ENCODE measurements at places on chromosomes 6 and 20.

- DNase-seq = no peak
Observed at GRCh38 chr6:80235647-80236046, 129.2 kb downstream of the BCKDHB start.

DNA sequence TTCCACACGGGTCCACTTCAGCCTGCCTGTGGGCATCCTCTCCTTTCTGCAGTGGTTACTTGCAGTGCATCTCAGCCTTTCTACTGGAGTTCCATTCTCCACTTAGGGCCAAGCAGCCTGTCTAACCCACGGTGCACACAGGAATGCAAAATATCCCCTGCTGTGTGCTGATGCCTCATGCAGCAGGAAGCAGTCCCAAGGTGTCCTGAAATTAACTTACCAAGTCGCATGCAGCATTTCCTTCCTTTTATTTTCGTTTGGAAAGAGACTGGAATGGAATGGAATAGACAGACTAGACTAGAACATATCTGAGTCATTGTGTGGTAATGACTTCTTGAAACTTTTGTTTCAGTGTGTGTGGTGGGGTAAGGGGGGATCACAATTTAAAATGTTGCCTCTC, 25.9 kb upstream of the FOXQ1 start:
- DNase-seq = no peak

GRCh38 chr6:75234126-75234865, 9.3 kb downstream of the COX7A2 start:
- no peak for DNase-seq

- DNase-seq = no peak
Observed at GRCh38 chr6:39801456-39802251, 9.5 kb downstream of the DAAM2 start.

DNA sequence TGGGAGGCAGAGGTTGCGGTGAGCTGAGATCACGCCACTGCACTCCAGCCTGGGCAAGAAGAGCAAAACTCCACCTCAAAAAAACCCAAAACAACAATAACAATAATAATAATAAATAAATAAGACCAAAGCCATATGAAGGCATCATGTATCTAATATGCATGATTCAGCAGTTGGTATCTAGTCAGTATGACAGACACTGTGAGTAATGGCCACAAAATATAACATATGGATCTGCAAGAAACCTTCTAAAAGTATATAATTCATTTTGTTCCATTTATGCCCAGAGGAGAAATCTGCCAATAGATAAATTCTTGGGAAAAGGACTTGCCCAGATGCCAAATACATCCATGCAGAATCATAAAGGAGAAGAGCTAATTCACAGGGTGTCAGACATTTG, 252.3 kb downstream of the BTBD9 start:
- DNase-seq = no peak

DNA sequence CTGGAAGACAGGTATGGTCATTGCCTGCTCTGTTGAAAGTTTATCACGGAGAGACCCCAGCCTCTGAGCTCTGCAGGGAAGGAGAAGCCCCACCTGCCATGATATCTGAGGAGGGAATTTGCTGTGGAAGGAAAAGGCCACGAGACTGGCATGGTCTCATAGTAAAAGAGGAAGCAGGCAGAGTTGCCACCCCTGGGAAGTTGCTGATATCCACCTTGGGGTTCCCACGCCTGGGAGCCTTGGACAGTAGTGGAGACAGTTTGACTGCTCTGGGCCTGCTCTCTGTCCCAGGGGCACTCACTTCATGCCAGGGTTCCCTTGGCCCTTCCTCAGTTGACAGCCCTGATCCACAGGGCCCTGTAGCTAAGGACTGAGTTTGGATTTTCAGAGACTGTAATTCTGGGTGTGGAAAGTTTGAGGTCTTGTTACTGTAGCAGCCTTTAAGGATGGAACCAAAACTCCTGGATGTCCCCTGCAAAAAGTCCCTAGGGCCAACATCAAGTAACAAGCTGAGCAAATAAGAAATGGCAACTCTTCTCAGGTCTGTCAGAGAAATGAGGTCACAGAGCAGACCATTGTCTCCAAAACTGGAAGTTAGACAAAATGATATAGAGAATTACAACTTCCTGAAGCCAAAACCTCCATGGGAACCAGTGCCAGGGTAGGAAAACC, 6.9 kb upstream of the SIRPB1 start:
- DNase-seq = no peak

DNA sequence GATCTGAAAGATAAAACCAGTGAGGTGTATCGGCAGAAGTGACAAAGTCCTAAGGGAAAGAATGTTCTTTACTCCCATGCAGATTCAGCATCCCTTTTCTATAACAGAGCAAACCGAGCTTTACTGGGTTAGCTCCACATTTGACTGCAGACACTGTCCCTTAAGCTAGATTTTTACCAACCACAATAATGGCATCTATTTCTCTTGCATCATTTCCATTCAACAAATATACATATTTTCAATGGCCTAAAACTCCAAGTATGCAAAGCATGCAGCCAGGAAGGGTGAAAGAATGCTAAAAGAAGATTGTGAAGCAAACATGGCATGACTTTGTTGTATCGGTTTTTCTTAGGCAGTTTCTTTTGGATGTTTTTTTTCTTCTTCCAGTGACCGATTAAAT, 255.4 kb downstream of the OGFRL1 start:
- DNase-seq = no peak

GRCh38 chr20:16063881-16064280, 509.4 kb downstream of the KIF16B start:
- no peak for DNase-seq

GRCh38 chr6:38975621-38976049, 72.9 kb upstream of the GLP1R start:
- DNase-seq = no peak

DNA sequence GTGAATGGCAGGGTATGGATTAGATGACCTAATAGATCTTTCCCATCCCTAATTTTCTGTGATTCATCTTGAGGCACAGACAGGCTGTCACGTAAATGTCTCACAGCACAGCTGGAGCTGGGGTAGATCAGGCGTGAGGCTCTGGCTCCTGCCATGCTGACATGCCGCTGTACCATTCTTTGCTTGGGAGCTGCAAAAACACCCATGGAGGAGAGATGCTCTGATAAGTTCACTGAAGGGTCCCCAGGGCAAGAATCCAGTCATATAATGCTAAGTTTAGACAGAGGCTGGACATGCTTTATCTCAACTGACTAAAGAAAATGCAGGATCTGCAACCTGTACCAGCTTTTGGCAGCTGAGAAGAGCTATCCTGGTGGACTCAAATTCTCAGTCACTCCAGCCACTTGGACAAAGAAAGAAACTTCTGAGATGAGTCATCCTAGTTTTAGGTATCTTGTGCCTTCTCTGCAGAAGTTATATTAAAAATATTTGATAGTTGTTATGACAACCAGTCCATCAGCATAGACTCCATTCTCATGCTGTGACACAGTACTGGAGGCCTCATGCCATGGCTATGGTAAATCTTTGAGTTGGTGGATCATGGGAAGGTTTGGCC, 185.1 kb upstream of the RAB32 start:
- DNase-seq = no peak

DNA sequence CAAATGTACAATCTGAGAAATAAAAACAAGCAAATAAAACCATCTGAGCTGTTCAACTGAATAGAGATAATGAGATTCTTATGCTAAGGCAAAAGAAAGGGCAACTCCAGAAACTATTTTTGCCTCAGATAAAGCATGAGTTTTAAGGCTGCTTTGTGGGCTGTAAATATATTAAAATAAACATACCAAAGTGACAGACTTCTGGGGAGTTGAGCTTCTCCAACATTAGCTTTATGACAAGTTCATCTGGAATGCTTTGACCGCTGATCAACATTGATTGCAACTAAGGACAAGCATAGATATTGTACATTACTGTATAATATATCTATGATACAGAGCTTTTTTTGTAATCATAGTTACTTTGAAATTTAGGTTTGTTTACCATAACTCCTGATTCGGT, 19.3 kb downstream of the AK9 start:
- DNase-seq = no peak

DNA sequence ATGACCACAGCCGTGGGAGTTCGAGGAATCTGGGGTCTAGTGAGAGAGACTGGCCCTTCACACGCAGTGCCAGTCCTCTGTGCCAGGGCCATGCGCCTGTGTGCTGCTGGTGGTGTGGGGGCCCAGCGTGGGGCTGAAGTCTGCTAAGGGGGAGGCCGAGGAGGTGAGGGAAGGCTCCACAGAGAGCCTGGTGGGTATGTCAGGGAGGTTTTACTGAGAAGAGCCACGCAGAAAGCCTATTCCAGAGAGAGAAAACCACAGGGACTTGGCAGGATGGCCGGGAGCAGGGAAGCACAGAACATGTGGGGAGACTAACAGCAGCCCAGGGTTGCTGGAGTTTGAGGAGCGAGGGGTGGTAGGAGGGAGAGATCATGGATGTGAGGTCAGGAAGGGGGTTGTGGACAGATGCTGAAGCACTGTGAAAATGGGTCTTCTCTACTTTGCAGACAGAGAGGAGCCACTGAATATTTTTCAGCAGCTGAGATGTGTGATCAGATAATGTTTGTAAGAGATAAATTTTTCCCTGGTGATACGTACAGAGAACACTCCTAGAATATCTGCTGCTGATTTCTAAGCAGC, 35.3 kb downstream of the DUSP22 start:
- no peak for DNase-seq

DNA sequence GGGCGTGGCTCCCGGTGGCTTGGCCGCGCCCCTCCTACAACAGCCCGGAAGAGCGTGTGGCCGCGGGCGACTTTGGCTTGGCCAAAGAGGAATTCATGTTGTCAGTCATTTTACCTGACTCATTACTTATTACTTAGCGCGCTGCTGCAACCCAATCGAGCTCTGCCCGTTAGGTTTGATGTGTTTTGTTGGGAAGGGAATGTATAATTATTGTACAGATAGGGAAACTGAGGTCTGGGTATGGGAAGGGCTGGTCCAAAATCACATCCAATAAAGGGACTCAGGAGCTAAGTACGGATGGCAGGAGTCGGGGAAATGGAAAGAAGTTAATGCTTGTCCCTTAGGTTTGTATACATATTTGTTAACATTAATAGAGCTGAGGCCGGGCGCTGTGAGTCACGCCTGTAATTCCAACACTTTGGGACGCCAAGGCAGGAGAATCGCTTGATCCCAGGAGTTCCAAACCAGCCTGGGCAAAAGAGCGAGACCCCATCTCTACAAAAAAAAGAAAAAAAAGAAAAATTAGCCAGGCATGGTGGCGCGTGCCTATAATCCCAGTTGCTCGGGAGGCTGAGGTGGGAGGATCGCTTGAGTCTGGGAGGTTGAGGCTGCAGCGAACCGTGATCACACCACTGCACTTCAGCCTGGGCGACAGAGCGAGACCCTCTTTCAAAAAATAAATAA, 639 bp upstream of the ZNF335 start:
- no peak for DNase-seq

- no peak for DNase-seq
Observed at GRCh38 chr20:57476084-57476526, 48.8 kb downstream of the CTCFL start.

- DNase-seq = peak; percentile 24
Observed at GRCh38 chr20:57682184-57683101, 27.4 kb downstream of the PMEPA1 start.

DNA sequence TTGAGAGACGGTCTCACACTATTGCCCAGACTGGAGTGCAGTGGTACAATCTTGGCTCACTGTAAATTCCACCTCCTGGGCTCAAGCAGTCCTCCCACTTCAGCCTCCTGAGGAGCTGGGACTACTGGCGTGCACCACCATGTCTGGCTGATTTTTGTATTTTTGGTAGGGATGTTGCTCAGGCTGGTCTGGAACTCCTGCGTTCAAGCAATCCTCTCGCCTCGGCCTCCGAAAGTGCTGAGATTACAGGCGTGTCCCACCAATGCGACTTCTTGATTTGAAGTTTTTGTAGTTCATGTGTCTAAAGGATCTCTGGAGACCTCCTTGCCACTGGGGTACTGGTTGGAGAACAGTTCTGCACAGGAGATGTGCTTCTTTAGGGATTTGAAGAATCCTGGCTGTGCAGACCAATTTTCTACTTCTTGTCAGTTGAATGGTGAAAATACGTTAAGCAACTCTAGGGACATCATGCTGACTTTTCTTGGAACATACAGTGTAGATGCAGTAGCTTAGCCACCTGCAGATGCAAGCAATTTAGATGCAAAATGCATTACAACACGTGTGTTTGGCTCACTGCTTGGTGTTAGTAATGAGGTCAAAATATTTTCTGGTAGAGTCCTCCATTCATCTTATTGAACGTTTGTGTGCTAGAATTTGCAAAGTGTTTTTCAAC, 28.2 kb downstream of the SYTL3 start:
- no peak for DNase-seq

- DNase-seq = no peak
Observed at GRCh38 chr6:25410102-25410501, 130.9 kb downstream of the CARMIL1 start.

GRCh38 chr20:62066339-62066982, 780 bp upstream of the TAF4 start:
- DNase-seq = no peak

- DNase-seq = peak; percentile 54
Observed at GRCh38 chr20:50580016-50580747, 70.0 kb downstream of the PTPN1 start.

DNA sequence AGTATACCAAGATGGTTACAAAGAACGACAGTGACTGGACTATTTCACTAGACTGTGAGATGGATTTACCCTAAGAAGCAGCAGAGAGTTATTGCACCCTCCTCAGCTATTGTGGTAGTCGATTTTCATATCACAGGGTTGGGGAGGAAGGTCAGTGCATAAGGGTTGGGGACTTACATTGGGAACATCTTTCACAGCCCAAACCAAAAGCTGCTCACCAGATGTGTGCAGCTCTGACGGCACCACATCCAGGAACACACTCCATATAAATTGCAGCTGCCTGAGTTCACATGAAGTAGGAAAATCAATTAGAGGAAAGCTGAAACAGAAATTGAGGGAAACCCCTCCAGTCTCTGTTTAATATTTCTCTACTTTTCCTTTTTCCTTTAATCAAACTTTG, 470.5 kb upstream of the NRSN1 start:
- DNase-seq = no peak

DNA sequence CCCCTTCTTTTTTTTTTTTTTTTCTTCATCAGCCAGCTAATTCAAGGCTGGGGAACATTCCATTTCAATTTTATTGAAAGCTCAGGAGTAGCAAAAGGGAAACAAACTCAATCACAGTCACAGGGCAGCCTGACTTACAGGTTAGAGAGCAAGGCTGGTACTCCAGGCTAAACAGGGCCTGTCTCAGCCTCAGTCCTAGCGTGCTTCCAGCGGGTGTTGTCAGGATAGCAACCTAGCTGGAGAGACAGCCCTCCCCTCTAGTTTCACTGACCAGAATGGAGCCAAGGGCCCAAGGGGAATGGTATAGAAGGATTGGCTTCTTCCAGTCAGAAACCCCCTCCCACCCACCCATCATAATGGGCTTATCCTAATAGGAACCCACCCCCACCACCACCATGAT, 132.9 kb downstream of the PXDC1 start:
- no peak for DNase-seq

All from CD4-positive, alpha-beta T cell treated with Interleukin-1 beta for 1 hour (primary cell).